Activated CD8-positive, alpha-beta T cell treated with anti-CD3 and anti-CD28 coated beads, Interleukin-2, amount 10 ng/mL, durations not matched to agents 7 days and 5 days (primary cell): ENCODE measurements at places on chromosomes 5 and 9. TPM values are rescaled to one million over a fixed set of nuclear protein-coding genes. Genes with fewer than 3 reads are reported as not detected.

Gene ADAMTS12
- total RNA-seq: not detected

GRCh38 chr5:172345881-172346280, 62.3 kb upstream of the UBTD2 start:
- DNase-seq: no peak

- DNase-seq: no peak
These were observed 27.9 kb upstream of the DTWD2 start for GRCh38 chr5:119016125-119016774.

GRCh38 chr5:90696153-90696552, 137.6 kb downstream of the ADGRV1 start:
- no peak for DNase-seq

Gene SPATA9
- total RNA-seq: not detected

DNA sequence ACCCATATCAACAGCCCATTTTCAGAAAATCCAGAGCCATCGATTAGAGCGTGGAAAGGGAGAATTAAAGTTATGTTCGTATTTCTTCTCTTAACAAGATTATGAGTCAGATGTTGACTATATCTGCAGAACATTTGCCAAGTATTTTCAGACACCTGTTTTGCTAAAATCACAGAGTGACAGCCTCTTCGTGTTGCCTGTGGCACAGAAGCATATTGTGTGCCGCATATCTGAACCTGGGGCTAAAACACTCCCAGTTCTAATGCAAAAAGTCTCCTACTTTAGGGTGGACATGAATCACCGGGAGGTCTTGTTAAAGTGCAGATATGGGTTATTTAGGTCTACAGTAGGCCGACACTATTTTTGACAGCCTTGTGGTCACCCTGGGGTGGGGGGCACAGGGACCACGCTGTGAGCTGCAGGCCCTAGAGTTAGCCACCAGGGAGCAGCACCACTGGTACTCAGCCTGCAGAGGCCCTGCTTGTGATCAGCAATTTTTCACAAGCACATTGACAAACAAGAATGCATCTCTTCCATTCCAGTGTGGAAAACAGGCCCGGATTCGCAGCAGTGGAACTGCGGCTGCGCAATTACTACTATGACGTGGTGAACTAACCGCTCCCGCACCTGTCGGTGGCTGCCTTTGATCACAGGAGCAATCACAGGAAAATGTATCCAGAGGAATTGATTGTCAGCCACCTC, 93.5 kb downstream of the SYK start:
- DNase-seq: no peak
